ENCODE measurements at places on chromosomes 11 and 22.
A peak's percentile ranks its signal among the peaks of the same experiment; 100 is the strongest.

GRCh38 chr22:39946126-39946502 is 14.1 kb upstream of the TMA7B start:
- no peak for DNase-seq

- no peak for DNase-seq
Observed at GRCh38 chr11:28702871-28703270, 594.7 kb downstream of the METTL15 start.

DNA sequence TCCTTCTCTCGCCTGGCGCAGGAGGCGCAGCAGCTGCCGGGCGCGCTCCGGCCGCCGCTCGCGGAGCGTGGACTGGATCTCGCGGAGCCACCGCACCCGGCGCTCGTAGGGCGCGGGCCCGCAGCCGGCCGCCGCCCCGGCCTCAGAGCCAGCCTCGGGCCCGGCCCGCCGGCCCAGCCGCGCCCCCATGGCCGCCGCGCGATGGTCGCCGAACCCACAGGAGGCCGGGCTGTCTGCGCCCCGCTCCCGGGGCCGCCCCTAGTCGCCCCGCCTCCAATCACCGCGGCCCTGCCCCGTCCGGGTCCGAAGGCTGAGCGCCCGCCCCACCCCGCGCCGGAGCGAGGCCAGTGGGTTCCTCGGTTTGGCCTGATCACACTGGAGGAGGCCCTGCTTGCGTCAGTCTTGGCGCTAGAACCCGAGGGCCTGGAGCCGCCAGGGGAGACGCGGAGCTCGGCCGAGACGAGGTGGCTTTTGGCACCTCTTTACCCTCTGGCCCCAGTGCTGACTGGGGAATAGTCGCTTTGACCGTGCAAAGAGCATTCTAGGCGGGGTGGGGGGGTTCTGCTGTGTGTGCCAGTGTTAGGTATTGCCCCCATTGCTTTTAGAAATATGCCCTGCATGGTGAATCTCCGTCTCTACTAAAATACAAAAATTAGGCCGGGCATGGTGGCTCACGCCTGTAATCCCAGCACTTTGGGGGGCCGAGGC is at the start of gene LRRC75B:
TSS of gene LRRC75B (minus strand) at position 223 of the 708 bp plus-strand sequence. CDS start at position 189, 34 bp downstream.
- DNase-seq: peak; percentile 76

DNA sequence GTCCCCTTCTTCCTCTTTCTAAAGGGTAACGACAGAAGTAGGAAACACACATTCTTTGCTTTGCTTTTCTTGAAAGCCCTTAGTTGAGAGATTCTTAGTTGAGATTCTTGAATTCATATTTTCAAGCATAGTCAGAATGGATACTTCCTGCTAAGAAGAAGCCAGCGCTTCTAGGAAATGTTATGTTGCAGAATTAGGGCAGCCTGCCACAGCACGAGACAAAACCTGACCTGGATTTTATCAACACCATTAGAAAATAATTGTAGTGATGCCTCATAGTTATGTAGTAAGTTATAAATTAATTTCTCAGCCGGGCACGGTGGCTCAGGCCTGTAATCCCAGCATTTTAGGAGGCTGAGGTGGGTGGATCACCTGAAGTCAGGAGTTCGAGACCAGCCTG is 37.9 kb upstream of the NUP160 start:
- DNase-seq: peak; percentile 53

GRCh38 chr22:44277386-44278135 is 35.2 kb downstream of the SHISAL1 start:
- no peak for DNase-seq

GRCh38 chr11:92685049-92685448 is 284.4 kb upstream of the MTNR1B start:
- DNase-seq: no peak

DNA sequence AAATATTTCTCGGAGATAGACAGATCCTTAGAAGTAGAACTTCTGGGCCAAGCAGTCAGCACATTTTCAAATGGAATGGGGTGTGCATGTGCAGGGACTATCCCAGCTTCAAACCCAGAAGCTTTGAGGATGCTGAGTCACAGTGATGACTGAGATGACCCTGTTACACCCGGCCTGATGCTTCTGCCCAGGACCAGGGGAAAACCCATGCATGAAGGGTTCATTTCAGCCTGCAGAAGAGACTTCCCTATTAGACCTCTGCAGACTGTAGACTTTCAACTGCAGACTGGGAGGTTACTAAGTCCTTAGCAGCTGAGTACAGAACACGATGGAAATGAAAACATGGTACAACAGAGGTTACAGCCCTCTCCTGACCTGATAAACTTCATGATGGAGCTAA is 3.6 kb upstream of the OR2AT4 start:
- no peak for DNase-seq

DNA sequence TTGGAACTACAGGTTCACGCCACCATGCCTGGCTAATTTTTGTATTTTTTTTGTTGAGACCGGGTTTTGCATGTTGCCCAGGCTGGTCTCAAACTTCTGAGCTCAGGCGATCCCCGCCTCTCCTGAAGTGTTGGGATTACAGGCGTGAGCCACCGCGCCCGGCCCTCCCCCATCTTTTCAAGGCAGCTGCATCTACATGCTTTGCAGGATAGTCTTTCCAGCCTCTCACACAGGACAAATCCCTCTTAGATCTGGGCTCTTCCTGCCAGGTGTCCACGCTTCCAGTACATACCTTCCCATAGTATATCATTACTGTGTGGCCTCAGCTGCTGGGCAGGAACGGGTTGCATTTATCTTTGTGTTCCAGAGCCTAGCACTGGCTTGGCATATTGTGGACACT is 49.7 kb downstream of the C11orf96 start:
- DNase-seq: no peak

DNA sequence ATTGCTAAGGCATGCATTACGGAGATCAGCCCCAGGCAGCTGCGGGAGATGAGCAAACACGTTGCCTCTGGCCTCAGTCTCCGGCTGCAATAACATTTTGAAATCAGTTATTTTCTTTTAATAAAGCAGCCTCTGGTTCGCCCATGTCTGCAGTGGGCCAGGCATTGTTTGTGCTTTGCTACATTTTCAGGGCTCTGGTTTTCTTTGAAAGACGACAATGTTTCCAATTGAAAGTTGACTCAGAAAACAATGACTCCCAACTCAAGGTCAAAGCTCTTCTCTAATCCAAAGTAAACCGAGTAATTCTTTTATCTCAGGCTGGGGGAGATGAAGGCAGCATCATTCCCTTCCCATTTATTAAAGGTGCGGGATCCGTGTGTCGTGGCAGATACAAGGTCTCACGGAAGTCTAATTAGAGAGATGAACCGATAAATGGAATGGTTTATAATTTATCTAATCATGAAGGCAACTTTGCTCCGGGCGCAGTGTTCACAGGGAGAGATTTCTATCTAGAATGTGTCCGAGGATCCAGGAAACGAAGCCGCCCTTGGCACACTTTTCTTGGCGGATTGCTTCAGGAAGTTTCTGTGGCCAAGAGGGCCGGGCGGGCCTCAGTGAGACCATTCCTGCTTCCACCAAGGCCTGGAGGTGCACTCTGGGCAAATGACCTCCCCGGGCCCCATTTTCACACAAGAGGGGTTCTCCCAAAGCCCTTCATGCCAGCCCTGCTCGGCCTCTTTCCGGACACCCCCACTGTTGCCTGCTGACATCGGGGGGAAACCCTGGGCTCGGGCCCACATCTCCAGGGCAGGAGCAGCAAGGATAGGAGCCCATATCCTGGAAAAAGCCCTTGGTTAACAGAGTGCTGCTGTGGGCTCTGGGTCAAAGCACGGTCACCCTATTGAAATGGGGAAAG is 811.4 kb downstream of the BRD1 start:
- DNase-seq: no peak

DNA sequence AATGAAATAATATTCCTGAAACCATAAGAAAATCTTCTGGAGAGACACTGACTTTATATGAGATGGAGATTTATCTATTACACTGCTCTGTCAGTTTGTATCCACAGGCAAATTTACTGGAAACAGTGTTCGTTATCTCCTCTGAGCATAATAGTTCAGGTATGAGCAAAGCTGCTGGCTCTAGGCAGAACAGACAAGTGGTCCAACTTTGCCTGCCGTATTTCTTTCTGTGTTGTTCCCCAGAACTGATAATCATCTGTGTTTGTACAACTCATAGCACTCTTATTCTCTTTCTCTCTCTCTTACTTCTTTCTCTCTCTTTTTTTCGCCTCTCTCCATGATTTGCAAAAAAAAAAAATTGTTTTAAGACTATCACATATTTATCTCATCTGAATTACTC is 623.8 kb upstream of the CHORDC1 start:
- no peak for DNase-seq

DNA sequence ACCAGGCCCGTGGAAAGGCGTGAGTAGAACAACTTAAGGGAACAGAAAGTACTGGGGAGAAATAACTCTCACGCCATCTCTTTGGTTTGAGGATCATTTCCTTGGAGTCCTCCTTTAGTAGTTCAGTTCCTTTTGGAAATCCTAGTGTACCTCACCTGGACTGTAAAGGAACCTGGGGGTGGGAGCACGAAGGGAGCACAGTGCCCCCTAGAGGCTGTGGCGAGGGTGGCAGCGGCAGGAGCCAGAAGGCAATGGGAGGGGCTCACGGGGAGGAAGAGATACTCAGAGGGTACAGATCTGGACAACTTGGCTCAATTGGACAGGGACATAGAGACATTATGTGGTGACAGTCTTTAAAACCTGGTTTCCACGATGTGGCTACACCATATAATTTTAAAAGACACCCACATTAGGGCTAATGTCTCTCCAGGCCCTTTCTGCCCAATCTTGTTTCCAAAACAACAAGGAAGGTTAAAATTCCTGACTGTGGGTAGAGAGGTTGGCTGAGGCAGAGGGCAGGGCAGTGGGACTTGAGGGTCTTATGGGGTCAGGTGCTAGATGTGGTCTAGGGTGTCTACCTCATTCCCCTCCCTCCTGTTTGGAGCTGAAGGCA is 87.0 kb downstream of the CSNK2A3 start:
- peak; percentile 63 for DNase-seq

DNA sequence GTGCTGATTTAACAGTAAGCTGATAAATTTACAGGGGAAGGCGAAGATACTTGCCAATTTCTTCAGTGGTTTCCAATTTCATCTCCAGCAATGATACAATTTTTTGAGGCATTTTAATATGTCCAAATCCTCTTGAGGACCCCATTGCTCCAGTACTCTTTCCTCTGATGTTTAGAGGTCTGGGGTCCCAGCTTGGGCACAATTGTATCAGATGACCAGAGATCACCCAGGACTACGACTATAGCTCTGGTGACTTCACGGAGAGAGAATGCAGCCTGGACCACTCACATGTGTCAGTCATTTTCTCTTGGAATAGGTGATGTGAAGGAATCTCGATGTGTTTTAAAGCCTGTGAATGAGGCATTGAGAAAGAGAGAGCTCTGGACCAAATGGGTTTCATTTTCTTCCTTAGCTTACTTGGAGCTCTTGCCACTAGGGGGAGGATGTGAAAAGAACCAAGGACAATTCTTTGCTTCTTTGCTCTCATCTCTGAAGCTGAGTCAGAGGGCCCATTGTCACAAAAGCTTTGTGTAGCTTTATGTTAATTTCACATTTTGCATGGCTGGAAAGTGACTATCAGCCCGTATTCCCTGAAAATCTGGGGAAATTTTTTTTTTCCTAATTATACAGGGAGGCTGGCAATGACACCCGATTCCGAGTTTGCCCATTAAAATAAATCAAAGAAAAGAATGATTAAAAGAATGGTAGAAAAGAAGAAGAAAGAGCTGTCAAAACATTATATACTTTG is 6.7 kb upstream of the CCDC90B start:
- DNase-seq: peak; percentile 44

- DNase-seq: no peak
Observed at GRCh38 chr22:48874956-48875355, 952.7 kb downstream of the BRD1 start.

- DNase-seq: no peak
Observed at GRCh38 chr22:49577168-49578060, 250.3 kb downstream of the BRD1 start.

DNA sequence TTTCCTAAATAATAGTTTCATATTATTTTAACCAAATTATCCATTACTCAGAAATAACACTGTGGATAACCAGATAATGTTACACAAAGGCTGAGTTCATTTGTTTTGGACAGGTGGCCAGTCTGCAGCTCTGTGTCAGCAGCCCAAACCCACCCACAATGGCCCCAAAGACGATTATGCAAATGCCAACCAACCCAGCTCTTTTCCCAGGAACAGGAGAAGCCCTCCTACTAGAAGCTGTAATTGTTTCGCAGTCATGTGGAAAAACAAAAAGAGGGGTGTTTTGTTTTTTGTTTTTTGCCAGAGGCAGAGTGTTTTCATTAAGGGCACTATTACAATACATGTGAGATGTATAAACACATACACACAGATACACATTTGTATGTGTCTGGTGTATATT is 102.1 kb downstream of the FCHSD2 start:
- no peak for DNase-seq

- DNase-seq: no peak
Observed at GRCh38 chr11:12862696-12863469, 146.2 kb upstream of the RASSF10 start.

DNA sequence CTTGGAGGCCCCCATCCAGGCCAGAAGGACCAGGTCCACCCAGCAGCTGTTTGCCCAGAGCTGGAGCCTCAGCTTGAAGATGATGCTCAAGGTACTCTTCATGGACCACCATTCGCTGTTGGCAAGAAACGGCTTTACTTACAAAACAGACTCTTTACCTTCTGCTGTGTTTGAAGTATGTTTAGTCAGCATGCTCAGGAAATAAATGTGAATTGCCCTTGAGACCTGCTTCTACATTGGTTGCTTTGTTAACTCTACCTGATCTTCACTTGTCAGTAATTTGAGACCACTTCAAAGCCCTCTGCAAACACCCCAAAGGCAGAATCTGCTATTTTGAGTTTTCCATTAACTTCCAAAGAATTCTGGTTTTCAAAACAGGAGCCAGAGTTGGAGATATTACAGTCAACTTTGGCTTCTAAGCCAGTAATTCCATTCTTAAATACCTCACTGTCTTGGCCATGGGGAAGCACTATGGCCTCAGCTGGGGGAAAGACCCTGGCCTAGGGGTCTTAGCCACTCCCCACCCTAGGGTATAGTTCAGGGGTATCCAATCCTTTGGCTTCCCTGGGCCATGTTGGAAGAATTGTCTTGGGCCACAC is 2.7 kb downstream of the UQCR10 start:
- DNase-seq: no peak

GRCh38 chr22:41757502-41757901 is 43.0 kb upstream of the CCDC134 start:
- DNase-seq: no peak

DNA sequence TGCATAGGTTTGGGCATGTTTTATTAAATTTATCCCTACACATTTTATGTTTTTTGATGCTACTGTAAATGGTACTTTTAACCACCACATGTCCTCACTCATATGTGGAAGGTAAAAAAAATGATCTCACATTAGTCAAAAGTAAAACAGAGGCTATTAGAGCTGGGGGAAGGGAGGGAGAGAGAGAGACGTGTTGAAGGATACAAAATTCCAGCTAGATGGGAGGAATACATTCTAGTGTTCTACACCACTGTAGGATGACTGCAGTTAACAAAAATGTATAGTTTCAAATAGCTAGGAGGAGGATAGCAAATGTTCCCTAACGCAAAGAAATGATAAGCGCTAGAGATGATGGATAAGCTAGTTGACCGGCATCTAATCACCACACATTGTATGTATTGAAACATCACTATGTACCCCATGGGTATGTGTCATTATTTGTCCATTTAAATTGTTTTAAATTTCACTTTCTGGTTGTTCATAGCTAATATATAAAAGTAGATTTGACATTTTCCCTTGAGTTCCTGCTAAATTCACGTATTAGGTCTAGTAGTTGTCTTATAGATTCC is 9.9 kb upstream of the GNB1L start:
- DNase-seq: no peak
